ENCODE measurements at places on chromosomes 13 and 19.

DNA sequence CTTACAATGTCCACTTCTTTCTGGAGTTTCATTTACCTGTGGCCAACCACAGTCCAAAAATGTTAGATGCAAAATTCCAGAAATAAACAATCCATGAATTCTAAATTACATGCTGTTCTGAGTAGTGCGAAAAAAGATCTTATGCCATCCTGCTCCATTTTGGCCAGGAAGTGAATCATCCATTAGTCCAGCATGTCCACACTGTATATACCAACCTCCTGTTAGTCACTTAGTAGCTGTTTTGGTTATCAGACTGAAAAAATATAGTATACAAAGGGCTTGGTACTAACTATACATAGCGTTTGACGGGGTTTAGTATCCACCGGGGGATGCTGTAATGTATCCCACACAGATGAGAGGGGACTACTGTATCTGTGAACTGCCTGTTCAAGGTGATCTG, 618.0 kb upstream of the ARGLU1 start:
- DNase-seq: no peak

DNA sequence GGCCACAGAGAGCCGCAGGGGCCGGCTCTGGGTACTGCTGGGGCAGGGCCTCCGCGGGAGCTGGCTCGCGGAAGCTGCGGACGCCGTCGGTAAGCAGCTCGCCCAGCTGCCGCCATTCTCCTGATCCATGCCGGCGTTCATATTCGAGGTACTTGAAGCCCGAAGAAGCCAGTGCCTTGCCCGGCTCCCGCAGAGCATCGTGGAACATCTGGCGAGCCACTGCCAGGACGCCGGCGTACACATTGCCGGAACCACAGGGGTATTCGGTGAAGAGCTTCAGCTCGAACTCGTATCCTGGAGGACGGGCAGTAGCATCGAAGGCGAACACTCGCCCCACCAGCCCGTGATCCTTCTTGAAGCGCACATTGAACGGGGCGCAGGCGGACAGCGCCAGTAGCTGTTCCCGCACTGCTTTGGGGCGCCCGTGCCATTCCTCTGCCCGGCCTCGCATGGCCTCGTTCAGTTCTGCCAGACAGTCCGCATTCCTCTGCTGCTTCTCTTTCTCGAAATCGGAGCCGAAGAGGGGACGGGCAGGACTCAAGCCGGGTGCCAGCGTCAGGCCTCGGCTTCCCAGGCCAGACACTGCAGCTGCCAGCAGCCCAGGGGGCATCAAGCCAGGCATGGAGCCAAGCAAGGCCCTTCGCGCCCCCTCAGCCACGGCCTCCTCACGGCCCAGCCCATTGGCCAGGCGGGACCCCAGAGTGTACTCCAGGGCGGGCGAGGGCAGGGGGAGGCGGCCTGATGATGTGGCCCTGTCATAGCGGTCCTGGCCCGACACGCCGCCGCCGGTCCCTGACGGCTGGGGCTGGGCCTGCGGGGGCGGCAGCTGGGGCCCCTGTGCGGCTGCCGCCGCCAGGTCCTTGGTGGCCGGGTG, 1.0 kb downstream of the IRF2BP1 start:
- DNase-seq: no peak

DNA sequence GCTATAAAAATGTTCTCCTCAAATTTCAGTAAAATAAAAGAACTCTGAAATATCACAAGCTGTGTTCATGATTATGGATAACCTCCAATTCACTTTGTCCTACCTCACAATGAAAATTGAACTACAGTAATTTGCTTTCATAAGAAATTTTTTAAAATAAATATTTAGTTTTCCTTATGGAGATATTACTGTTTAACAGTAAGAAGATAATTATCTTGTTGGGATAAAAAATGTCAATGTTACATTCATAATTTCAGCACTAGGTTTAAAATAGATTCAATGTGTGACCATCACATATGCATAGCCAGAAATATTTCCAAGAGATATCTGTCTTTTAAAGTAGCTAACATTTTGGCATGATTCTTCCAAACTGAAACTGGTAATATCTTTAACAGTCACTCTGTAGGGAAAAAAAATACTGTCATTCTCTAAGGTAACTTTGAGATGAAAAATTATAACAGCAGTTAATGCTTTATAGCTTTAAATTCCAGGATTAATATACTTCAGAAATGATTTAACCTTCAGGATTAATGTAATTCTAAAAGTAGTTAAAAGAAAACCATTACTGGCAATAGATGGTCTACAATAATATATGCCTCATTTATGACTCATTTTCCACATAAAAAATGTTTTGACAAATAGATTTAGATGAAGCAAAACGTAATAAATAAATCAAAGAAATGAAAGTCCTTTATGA, 91.3 kb downstream of the SPRY2 start:
- no peak for DNase-seq

DNA sequence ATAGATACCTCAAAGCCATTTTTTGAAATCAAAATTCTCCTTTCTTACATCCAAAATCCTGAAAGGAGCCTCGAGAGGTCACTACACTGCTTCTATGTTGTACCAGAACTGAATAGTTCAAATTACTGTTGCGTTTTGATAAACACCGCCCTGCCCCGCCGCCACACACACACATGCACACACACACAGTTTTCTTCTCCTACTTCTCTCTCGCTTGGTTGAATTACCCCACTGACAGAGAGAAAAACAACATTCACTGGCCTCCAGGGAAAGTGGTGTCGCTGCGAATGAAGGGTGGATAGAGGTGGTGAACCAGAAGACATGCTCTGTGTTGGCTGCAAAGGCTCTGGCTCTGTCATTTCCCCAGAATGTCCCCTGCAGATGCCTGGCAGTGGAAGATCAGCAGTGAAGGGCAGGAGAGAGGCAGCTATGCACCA, 183.4 kb upstream of the RFC3 start:
- DNase-seq: no peak

DNA sequence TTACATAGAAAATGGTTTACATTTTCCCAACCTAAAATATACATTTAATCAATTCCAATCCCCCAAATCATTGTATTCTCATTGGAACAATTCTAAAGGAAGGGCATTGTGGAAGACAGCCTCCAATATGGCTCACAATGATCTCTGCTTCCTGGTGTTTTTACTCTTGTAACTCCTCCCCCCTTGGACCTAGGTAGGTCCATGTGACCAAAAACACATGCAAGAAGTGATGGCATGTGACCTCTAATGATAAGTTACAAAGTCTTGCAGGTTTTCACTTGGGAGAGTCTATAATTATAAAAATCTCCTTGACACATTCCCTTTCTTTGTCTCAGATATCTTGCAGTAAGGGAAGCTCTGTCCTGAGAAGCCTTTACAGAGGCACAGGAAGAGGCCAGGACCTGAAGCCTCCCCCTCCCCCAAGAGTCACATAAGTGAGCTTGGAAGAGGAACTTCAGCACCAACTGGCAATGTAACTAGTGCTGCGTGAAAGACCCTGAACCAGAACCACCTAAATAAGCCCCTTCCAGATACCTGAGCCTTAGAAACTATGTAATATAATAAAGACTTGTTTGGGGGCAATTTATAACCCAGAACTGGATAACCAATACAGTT, 816.2 kb upstream of the ATXN8OS start:
- no peak for DNase-seq

- no peak for DNase-seq
Observed at GRCh38 chr13:66219506-66219905, 1010.6 kb downstream of the PCDH9 start.

GRCh38 chr13:67445436-67445835, 215.3 kb upstream of the PCDH9 start:
- DNase-seq: no peak

DNA sequence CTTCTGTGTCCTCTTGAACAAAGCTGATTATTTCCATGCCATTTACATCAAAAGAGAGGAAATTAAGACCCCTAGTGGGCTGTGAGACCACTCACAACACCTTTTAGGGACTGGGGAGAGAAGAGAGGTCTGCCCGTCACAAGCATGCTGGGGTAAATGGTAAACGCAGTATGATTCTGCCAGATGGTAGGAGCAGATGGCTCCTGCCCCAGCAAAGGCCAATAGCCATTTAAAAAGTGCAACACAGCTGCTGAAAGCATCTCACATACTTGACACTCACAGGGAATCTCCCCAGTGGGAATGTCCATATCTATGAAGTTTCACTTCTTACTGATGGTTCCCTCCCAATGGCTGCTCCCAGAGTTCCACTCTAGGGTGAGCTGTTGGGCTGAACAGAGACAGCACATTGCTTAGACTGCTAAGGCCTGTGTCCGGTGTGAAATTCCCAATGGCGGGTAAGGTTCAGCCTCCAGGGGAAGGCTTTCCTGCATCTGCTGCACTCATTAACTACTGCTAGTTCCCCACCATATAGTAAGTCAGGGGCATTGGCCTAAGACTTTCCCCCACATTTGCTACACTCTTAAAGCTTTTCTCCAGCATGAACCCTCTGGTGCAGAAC, 7.4 kb downstream of the ZNF671 start:
- no peak for DNase-seq

GRCh38 chr13:114099918-114100445, 32.4 kb downstream of the RASA3 start:
- DNase-seq: no peak

DNA sequence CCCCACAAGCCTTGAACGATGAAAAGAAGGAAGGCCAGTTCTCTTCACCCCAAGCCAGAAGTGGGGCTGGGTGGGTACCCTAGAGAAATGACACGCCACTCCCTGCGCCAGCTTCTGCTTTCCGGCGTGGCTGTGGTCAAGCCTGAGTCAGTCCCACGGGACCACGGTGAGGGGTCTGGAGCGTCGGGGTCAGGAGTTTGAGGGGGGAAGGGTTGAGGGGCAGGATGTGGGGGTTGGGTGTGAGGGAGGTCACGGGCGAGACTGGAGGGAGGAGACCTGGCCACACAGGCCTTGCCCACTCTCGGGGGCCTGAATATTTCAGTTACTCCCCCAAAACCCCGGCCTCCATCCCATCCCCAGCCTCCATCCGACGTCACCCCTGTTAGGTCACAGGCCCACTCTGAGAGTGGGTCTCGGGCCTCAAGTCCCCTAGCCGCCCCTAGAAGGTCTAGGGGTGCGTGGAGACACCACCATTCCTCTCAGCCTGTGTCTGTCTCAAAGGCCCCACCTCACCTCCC, 500 bp upstream of the IFI30 start:
- no peak for DNase-seq

GRCh38 chr13:109110159-109110558, 480.7 kb downstream of the MYO16 start:
- DNase-seq: no peak

DNA sequence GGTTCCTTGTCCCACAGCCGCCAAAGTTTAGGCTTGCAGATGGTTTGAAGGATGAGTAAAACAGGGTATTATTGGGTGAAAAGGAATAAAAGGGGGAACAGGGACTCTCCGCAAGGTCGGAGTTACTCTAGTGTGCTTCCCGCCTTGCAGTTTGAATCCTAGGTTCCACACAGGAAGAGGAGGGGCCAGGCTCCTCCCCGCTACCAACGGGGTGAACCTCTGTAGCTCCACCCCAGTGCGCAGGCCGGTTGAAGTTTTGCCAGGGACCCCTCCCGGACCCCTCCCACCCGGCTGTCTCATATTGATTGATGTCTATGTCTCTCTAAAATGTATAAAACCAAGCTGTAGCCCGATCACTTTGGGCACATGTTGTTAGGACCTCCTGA, 11.6 kb upstream of the GTF2F2 start:
- no peak for DNase-seq

- DNase-seq: no peak
Observed at GRCh38 chr19:5049561-5049960, 80.6 kb downstream of the KDM4B start.

DNA sequence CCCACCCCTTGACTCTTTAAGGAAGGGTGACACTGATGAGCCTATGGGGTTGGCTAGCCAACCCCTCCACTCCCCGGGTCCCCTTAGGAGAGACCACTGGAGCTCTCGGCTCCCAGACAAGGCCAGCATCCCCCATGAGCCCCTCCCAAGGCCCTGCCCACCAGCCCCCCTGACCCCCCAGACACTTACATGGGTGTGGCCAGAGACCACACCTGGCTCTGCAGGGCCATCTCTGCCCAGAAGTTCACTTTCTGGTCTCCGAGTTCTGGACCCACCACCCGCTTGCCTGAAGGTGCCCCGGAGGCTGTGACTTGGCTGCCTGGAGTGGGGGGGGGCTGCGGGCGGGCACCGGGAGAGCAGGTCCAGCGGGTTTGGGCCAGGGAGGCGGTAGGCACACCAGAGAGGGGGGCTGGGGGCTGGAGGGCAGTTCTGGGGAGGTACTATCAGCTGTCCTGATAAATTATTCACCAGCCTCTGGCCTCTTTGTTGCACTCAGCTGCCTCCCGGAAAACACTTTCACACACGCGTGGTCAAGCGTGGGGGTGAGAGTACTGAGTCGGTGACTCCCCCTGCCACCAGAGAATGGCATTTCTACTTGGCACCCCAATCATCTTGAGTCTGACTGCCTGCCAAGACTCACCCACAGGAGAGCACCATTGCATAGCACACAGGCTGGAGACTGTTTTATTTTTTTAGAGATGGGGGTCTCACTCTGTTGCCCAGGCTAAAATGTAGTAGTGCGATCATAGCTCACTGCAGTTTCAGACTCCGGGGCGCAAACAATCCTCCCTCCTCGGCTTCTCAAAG, at the start of gene PALM3:
TSS of gene PALM3 (minus strand) at position 326 of the 807 bp plus-strand sequence. CDS start at position 230, 96 bp downstream.
- DNase-seq: no peak

GRCh38 chr19:41616792-41617621, 9.9 kb downstream of the CEACAM4 start:
- no peak for DNase-seq

DNA sequence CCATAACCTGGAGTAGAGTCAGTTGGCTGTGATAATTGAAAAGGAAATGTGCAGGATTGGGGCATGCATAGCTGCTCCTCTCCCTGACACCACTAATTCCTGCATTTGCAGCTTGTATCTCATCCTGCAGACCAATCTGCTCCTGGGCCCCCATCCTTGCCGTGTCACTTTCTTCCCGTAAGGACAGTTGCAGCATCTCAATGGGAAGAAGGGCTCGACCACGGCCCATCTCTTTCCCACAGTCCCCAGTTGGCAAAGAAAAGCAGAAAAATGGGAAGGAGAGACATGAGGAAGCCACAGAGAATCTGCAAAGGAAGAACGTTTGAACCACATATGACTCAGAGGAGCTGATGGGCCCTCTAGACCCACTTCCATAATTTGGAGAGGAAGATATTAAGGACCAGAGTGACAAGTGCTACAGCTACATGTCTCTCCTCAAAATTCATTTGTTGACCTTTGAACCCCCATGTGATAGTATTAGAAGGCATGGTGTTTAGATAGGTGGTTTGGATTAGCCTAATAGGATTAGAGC, 1.8 kb upstream of the SIGLEC12 start:
- no peak for DNase-seq

DNA sequence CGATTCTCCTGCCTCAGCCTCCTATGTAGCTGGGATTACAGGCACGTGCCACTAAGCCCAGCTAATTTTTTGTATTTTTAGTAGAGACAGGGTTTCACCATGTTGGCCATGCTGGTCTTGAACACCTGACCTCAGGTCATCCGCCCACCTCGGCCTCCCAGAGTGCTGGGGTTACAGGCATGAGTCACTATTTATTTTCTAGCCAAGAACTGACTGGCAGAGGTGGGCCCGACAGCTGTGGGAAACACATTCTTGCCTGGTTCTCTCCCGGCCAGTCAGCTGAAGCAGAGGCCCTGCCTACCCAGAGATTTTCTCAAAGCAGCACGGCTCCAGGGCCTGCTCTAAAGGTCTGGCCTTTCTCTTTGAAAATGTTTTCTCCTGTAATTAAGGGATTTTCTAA, 108.0 kb downstream of the KCTD15 start:
- no peak for DNase-seq

- DNase-seq: no peak
Observed at GRCh38 chr13:44267980-44268379, 105.6 kb upstream of the SERP2 start.
